Hypothalamus (tissue), 51 donors: ENCODE measurements at places on chromosomes 16 and 17.

GRCh38 chr16:83100679-83101078, 473.9 kb downstream of the CDH13 start:
- DNase-seq: no peak

DNA sequence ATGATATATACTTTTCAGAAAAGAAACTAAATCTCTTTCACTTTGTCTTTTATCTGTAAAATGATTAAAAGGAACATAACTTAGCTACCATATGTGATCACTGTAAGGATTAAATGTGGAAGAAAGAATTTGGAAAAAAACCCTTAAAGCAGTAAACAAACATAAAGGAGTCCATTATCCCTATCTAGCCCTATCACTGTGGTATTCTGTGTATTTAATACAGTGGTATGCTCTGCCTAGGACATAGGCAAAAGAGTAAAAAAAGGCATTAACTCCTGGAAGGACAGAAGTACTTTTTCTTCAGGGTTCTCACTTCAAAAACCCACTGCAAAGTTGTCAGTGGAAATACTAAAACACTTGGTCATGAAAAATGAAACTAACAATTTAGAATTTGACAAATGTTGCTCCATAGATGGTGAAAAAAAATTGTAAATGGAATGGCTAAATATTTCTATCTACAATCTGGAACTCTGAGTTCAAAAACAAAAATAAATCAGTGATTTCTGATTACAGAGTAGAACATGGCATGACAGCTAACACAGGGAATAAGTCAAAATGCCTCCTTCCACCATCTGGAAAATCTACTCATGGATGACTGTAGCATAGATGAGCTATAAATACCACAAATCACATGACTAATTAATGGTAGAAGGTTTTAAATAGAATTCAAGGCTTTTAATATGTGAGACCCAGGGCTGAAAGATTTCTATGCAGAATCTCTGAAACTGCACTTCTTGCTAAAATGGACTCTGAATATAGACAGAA, 140.1 kb downstream of the ITFG1 start:
- no peak for DNase-seq

GRCh38 chr17:10417431-10417830, 4.3 kb downstream of the MYH8 start:
- no peak for DNase-seq

DNA sequence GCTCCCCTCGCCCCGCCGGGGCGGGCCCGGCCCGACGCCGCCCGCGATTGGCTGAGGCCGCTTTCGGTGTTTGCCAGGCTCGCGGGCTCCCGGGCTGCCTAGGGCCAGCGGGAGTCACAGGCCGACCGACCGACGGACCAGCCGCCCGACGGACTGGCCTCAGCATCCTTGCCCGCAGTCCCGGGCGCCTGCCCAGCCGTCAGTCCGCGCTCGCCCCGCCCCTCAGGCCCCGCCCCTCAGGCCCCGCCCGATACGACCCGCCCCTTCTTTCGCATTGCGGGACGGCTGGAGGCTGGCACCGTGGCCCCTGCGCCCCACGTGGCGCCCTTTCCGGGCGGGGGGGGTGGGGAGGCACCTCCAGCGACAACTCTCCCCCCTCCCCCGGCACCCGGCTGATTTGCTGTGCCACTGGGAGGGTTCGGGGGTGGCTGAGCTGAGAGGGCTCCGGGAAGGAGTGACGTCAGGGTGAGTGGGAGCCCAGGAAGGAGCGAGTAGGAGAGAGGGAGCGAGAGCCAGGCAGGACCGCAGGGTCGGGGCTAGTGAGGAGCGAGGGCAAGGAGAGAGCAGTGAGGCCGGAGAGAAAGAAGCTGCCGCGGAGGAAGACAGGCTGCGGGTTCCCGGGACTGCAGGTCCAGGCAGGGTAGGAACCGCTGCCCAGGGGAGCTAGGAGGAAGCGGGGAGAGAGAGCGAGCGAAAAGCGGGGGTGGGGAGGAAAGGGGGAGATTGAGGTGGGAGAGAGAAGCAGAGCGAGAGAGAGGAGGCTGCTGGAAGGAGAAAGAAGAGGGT, at the start of gene ASPHD1:
Gene ASPHD1 (plus strand): TSS at position 387 of the 786 bp plus-strand sequence. CDS start 484 bp downstream, outside the sequence.
- peak; percentile 76 for DNase-seq

GRCh38 chr17:48134912-48135480, 27.4 kb downstream of the SNX11 start:
- DNase-seq: no peak

- DNase-seq: no peak
Measured at GRCh38 chr16:83923581-83924365, 24.9 kb downstream of the MLYCD start.

DNA sequence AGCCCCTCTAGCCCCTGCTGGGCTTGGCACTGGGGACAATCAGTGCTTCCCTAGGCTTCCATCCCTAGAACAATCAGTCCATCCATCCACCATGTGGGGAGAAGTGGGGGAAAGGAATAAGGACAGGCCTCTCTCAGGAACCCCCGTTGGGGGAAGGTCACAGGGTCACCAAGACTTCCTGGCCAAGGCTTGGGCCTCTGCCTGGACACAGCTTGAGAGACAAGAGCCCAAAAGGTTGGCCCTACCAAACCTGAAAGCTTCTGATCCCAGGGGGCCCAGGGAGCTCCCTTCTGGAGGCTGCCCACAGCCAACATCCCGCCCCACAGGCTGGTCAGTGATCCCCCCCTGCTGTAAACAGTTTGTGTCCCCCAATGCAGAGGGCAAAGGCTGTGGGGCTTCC, 16.2 kb upstream of the MTMR4 start:
- no peak for DNase-seq

- no peak for DNase-seq
Measured at GRCh38 chr17:80947200-80947940, 44.3 kb upstream of the CHMP6 start.

DNA sequence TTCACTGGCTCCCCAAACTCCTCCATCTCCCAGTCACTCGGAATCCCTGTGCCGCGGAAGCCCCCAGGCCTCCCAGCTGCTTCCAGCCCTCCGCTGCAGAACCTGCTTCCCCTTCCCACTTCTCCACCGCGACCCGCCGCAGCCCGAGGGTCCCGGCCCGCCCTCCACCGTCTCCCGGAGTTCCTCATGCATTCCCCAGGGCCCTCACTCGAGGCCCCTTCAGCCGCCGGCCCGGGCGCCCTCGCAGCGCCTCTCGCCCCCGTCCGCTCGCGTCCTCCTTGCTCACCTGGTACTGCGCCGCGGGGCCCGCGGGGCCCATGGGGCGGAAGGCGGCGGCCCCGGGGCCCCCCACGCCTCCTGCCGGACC, 329 bp downstream of the SMARCD2 start:
- DNase-seq: no peak

DNA sequence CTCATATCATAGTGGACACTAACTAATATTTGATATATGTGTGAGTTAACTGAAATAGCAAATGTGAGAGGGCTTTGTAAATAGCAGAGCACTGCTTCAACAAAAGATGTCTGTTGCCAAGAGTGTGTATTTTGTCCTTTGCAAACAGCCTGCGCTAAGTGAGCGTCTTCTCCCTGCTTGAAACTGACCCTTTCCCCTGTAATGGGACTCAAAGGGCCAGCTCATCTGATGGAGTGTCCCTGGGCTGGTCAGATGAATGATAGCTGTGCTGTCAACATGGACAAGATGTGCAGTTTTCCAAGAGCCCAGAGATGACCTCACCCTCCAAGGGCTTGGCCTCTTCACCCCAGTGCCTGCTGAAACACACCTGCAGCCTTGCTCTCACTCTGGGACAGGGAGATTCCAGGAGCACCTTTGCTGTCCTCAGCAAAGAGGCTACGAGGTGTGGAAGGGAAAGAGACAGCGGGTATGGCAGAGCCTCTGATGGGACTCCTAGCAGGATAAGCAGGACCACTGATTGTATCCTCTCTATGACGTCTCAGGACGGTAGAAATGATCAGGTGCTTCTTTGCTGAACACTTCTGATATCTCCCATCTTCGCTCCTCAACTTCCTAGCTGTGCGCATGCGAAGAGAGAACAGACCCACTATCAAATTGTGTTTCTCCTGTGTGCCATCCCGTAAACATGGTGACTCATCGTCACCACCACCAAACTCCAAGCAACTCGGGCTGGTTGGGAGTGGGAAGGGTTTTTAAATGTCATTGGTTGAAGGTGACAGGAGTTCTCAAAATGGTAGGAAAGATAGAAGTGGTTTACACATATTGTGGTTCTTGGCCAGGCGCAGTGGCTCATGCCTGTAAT, 35.8 kb upstream of the TBX2 start:
- DNase-seq: no peak

DNA sequence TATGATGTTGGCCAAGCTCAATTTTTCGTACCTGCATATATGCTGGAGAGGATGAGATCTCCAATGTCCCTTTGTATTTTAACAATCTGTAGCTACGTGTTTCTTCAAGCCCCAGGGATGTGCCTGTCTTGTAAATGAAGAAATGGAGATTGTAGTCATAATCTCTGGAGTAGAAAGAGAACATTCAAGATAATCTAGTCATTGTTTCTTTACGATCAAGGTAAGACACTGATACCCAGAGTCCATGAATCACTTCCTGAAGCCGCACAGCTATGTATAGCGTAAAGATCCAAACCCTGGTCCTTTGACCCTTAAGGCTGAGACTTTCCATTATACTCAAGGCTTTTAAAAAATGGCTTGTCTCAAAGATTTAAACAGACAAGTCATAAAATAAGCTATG, 205.5 kb downstream of the HS3ST3B1 start:
- DNase-seq: no peak

GRCh38 chr17:29283496-29283895, 10.5 kb downstream of the NUFIP2 start:
- no peak for DNase-seq

- no peak for DNase-seq
Measured at GRCh38 chr16:30444231-30445148, 1.2 kb downstream of the SEPHS2 start.

- peak; percentile 11 for DNase-seq
Measured at GRCh38 chr17:60656499-60656898, 21.2 kb upstream of the BCAS3 start.

DNA sequence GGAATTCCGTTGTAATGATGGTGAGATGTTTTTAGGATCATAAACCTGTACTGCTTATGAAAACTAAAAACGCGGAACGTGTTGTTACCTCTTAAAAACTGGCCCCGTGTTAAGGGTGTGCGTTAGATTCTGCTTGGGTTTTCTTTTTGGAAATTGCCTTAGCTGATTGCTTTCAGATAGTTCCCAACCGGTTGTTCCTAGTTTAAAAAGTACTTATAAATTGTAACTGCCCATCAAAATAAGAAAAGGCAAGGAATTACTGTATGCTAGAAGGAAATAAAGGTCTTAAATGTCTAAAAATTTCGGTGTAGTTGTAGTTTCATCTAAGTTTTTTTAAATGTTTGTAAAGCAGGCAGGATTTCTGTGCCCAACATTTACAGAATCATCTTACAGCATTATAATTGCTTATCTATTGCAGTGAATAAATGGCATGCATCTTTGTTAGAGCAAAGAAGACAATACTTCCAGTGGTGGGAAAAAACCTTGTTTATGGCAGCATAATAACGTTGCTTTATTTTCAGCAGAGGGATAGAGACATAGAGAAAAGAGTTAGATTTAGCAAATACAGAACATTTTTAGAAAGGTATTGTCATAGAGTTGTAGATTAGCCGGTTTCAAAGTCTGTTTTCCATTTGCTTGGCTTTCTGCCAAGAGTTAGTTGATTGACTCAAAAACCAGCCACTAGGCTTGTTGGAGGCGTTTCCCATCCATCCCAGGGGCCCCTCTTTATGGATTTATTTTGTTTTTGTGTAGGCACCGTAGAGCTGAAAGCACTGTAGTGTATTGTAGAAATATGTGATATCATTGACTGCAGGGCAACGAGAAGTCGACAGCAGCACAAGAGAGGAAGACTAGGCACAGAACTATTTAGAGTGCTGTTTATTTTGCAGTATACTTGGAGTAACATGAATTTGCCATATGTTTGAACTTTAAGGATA, 1.7 kb downstream of the PPM1D start:
- DNase-seq: peak; percentile 4

DNA sequence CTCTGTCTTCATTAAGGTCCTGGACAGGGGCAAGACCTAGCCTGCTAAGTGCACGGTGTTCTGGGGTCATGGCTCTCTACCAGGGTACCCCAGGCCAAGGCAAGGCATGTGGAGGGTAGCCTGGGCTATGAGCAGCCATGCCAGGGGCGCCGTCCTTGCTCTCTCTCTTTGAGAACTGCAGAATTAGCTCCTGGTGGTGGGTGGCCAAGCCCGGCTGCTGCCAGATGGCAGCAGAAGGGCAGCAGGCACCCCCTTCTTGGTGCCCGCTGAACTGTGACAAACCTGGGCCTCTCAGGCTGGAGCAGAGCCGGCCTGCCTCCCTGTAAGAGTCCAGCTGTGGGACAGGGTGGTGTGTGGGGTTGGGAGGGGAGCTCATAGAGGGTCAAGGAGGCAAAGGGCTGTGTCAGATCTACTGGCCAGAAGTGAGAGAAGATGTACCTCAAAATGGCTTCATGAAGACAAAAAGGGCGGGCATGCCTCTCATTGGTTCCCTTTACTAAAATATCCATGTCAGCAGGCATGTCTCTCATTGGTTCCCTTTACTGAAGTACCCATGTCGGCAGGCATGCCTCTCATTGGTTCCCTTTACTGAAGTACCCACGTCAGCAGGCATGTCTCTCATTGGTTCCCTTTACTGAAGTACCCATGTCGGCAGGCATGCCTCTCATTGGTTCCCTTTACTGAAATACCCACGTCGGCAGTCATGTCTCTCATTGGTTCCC, 81.7 kb upstream of the SDK2 start:
- no peak for DNase-seq

- peak; percentile 60 for DNase-seq
Measured at GRCh38 chr17:75113798-75114551, 4.2 kb downstream of the ARMC7 start.

GRCh38 chr17:66943484-66943883, 21.0 kb upstream of the CACNG4 start:
- DNase-seq: no peak

DNA sequence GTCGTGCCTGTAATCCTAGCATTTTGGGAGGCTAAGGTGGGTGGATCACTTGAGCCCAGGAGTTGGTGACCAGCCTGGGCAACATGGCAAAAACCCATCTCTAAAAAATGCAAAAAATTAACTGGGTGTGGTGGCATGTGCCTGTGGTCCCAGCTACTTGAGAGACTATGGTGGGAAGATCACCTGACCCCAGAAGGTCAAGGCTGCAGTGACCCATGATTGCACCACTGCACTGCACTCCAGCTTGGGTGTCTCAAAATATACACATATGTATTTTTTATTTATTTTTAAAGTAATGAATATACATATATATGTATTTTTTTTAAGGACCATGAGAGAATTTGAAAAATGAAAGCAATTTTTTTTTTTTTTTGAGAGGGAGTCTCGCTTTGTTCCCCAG, 5.1 kb upstream of the NUFIP2 start:
- no peak for DNase-seq

GRCh38 chr17:14719942-14720341, 419.1 kb downstream of the HS3ST3B1 start:
- no peak for DNase-seq

DNA sequence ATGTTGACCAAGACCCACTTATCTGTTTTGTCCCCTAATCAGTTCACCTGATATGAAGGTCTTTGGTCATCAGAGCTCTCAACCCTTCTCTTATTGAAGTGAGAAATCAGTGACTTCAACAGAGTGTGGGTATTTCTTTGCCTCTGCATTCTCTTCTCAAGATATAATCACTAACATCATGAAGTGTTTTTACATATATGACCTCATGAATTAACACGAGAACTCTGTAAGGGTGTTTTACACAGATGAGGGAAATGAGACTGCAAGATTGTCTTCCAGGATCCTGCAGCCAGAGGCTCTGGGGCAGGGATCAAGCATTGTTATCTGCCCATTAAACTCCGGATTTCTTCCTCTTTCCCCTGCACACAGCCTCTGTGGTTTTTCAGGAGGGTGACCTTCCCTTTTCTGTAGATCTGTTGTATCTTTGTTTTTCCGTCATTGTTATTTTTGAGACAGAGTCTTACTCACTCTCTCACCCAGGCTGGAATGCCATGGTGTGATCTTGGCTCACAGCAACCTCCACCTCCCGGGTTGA, 22.7 kb downstream of the LCMT1 start:
- no peak for DNase-seq
